ENCODE measurements at places on chromosomes 1 and 21.

DNA sequence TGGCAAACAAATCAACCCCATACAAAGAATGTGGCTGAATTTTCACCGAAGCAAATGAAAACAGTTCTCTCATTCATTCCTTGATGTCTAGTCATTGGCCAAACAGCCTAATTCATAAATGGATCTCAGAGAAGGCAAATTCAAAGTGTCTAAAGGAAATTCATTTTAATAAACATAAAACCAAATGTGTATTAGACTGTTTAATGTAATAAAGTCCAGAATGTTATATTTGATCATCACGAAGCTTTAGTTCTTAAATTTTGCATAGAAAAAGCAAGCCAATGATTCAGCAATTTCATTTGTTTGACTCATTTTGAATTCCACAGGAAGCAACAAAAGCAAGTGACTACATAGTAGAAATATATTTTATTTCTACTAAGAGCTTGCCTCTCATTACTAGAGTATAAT is 379.2 kb upstream of the ADAMTS5 start:
- no peak for DNase-seq

DNA sequence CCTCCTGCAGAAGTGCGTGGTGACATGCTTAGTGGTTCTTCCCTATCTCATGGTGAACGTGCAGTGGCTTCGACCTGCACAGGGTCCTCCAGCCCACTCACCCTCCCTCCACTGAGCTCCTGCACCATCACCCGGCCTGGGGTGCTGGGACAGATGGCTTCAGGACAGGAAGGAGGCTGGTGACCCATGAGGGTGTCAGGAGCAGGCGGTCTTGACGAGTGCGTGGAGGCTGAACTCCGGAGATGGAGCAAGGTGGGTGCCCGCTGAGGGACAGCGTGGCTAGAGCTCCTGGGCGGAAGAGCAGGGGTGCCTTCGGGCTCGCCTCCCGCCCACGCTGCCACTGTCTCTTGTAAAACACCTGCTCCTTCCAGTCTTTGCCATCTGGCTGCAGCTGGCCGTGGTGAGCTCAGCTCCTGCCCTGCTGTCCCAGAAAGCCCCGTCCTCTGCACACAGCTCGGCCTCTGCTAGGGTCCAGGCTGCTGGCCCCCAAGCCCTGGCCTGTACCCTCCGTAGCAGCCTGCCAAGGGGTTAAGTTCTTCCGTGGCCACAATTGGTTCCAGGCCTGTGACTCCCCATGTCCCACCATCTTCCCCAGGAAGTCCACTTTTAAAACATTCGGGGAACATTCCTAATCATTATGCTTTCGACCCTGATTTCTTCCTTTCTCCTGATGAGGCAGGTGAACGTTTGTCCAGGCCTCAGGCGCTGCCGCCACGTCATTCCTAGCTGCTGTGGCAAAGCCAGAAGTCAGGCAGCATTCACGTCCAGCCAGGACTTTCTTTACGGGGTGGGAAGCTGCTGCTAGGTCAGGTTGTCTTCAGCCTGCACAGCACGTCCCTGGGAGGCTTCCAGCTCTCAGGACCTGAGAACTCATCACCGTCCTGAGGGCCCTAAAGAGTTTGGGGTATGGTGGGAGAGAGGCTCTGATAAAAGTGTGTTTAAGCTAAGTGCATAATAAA is 8.1 kb downstream of the KRTAP10-1 start:
- DNase-seq: no peak

DNA sequence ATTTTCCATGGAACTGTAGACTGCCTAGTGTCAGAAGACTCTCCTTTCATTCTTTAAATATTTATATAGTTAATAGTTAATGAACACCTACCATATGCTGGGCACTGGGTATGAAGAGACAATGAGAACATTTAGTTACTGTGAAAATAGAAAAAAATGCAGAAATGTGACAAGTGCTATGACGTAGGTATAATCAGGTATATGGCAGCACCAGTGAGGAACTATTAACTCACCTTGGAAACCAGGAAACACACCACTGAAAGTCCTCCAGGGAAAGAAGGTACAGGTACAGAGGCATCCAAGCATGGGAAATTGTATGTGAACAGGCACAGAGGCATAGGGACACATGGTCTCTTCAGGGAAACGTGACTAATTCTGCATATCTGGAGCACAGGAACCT is 42.3 kb downstream of the DPT start:
- DNase-seq: no peak

GRCh38 chr1:91591175-91591974 is 90.7 kb downstream of the CDC7 start:
- DNase-seq: no peak

DNA sequence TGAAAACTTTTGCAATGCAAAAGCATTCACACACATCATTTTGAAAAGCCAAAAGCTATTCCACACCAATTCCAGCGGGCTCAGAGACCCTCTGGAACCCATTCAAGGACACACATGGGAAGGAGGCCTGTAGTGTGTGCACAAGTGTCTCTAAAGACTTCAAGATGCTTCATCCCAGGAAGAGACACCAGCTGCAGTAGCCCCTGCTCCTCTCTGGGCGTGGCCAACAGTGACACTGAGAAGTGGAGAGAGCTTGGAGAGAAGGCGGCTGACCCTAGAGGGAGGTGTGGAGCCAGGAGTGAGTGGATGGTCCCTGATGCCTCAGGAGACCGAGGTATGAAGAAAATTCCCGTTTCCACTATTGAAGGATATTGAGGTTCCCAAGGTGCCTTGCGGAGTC is 14.9 kb upstream of the TNNI1 start:
- no peak for DNase-seq

- no peak for DNase-seq
These were observed 211.5 kb downstream of the TTLL7 start for GRCh38 chr1:83787246-83787998.

GRCh38 chr1:156406251-156406650 is 37.2 kb downstream of the RHBG start:
- DNase-seq: no peak
